ENCODE measurements at places on chromosomes 7 and 10. TPM values are rescaled to one million over a fixed set of nuclear protein-coding genes. Genes with fewer than 3 reads are reported as not detected.

The HMX3 gene
- total RNA-seq, result not detected

The SGCE gene
- total RNA-seq, result 62.4 TPM

The HECTD2 gene
- 7.5 TPM for total RNA-seq

The GPR37 gene
- 2.0 TPM for total RNA-seq

The EVX1 gene
- not detected for total RNA-seq

The CRTAC1 gene
- 0.22 TPM for total RNA-seq

All from placental epithelial cell (primary cell).